ENCODE measurements at places on chromosomes 6 and 20. TPM values are rescaled to one million over a fixed set of nuclear protein-coding genes. Genes with fewer than 3 reads are reported as not detected.

Gene ARMH2
- total RNA-seq: not detected

Gene RAET1L
- total RNA-seq: not detected

- no peak for DNase-seq
These were observed 5.9 kb upstream of the VSTM2L start for GRCh38 chr20:37896932-37897548.

DNA sequence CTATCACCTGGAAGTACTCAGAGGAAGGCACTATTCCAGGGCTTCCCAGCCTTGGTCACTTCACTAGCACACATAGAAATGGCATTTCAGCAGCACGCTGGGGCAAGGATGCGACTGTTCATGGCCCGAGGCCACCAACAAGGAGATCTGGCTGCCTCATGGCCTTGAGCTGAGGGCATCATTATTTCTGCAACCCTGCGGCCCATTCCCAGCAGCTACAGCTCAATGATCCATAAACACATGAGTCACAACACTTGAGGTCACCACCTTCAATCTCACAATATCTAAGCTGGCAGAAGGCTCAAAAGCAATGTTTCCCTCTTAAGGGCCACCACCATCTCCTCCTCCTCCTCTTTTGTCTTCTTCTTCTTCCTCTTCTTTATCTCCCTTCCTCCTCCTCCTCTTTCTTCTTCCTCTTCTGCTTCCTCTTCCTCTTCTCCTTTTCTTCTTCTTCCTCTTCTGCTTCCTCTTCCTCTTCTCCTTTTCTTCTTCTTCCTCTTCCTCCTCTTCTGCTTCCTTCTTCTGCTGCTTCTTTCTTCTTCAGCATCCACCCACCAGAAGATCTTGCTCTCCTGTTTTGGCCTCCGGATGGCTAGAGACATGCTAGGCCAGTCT lies 382.9 kb upstream of the CNR1 start:
- DNase-seq: no peak

DNA sequence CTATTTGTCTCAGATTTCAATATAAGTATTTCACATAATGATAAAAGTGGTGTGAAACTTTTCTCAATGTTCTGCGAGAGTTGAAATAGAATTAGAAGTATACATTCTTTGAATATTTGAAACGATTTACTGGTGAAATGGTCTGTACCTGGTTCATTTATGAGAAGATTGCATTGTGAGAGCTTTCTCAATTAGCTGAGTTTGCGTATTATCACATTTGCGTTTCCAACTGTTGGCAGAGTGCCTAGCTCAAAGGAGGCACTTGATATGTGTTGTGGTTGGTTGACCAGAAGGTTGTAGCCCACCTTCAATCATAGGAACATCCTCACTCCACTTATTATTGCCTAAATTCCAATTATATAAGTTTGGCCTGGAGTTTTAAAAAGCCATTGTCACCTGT lies 58.8 kb upstream of the EXOC2 start:
- DNase-seq: no peak

Gene KIF13A
- 51.2 TPM for total RNA-seq

Measured in myocyte (in vitro differentiated cells).